Fibroblast of upper back skin (primary cell): ENCODE measurements at places on chromosomes 13 and 19.

DNA sequence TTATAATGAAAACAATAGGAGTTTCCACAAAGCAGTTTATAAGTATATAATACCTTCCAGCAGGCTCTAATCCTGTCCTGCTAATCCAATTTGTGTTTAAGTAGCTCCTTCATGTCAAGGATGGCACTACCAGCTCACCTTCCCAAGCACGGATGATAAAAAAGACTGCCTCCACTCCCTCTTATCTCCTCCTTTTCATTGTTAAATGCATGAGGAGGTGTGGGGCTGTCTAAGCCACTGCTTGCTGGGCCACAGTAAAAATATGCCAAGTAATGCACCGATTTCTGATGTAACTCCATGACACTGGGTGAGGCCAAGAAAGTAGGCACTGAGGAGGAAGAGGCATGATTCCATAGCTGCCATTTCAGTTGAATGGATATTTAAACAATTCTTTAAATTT, 193.1 kb downstream of the ZIC5 start:
- DNase-seq, result no peak

- DNase-seq, result peak; percentile 79
Measured at GRCh38 chr19:46731007-46731501, 14.1 kb upstream of the PRKD2 start.

DNA sequence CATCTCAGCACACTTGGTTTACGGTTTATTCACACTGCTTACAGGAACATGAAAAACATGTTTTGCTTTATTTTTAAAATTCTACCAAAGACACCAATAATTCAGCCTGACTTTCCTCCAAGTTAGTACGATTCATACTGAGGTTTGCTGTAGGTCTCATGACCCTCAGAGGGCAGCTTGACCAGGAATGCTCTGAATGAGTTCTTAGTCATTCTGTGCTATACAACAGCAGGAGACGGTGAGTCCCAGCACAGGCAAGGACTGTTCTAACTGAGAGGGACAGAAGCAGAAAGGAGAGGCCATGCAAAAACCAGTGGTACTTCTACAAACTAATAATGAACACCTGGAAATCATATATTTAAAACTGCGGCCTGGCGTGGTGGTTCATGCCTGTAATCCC, 6.4 kb downstream of the GRTP1 start:
- DNase-seq, result peak; percentile 43

- no peak for DNase-seq
Measured at GRCh38 chr19:53041366-53041765, 3.2 kb upstream of the ERVV-2 start.

DNA sequence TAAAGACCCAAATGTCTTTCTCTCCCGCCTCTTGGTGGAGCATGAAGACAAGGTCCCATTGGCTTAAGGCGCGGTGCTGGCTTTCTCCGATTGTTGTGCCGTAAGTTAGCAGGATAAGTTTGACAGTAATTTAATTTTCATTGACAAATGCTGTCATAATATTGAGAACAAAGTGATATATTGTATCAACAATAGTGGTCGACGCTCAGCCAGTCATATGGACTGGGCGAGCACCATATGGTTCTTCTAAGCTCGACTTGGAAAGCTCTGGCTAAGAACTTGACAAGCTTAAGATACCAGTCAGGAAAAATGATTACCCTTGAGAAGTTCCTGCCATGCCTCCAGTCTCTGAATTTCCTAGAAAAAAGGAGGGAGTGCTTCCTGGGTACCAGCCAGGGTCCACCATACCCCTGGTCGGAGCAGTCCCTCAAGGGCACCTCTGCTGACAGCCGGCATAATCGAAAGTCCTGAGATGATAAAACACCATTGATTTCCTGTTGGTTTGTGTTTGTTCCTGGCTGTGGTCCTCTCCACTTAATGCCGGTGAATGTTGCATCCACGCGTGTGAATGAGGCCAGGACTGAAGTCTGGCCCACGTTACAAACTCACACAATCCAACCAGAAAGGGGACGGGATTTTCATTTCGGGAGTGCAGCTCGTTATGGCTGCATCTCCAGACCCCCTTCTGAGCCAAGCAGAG, 262.1 kb downstream of the ZNF536 start:
- no peak for DNase-seq

DNA sequence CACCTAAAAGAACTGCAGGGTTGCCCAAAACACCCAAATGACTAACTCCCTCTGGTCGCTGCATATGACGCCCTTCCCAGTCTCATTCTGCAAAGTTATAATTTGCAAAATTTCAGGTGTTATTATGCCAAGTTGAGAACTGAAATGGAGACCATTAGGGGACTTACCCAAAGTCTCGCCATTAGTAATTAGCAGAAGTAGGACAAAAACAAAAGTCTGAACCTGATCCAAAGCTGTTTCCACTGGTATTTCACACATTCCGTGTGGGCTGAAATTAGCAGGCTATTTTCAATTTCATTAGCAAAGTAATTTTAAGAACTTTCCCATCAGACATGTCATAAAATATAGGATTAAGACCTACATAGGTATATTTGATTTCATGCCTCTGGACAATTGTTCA, 6.8 kb downstream of the RUBCNL start:
- DNase-seq, result no peak

DNA sequence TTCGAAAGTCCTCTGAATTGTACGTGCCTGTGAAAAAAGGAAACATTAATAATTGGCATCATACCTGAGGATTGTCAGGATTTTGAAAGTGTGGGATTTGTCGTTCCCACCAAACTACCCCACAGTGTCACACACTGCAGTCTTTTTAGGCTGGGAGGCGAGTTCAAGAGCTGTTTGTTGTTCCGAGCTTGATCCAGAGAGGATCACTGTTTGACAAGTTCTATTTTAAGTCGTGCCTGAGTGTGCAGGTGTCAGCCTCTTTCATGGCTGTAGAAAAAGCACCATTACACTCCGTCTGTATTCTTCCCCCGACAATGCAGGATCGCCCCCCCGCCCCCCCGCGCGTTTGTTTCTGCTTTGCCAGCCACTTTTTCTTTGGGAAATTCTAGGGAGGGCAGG, 635 bp upstream of the NBEA start:
- DNase-seq, result no peak

- DNase-seq, result no peak
Measured at GRCh38 chr13:30739237-30739528, 3.8 kb downstream of the ALOX5AP start.

- DNase-seq, result no peak
Measured at GRCh38 chr13:98174307-98174706, 2.8 kb downstream of the RNF113B start.

- DNase-seq, result peak; percentile 50
Measured at GRCh38 chr19:38729653-38730469, 14.4 kb downstream of the CAPN12 start.

DNA sequence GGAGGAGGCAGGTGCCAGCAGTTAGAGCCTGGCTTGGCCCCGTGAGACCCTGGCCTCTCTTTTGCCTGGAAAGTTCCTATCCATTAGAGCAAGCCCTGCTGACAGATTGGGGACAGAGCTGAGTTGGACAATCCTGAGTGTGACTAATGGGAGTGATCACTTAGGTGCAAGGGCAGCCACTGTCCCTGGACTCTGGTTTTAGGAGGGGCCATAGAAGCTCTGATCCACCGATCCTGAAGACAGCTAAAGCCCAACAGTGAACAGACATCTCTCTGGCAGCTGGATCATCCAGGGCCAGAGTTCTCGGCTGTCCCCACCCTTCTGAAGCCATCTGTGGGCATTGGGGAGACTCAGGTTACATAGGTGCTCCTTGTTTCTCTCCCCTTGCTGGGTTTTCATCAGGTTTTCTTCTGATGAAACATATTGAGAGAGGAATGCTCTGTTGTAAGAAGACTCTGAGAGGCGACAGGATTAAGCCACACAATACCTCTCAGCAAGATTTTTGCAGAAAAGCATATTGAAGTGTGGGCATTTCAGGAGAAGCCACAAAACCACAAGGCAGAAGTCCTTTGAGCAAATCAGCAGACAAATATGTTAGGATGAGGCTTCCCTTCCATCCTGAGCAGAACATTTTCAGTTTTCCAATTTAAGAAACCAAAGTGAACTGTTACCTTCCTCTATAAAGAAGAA, 288.0 kb upstream of the MAB21L1 start:
- DNase-seq, result peak; percentile 93

GRCh38 chr13:29503041-29503837, 92.2 kb downstream of the SLC7A1 start:
- DNase-seq, result peak; percentile 41

DNA sequence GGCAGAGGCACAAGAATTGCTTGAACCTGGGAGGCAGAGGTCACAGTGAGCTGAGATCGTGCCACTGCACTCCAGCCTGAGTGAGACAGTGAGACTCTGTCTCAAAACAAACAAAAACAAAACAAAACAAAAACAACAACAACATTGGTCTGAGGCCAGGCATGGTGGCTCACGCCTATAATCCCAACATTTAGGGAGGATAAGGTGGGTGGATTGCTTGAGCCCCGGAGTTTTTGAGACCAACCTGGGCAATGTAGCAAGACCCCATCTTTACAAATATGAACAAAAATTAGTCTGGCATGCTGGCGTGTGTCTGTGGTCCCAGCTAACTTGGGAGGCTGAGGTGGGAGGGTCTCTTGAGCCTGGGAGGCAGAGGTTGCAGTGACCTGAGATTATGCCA, 16.0 kb upstream of the NWD1 start:
- no peak for DNase-seq

DNA sequence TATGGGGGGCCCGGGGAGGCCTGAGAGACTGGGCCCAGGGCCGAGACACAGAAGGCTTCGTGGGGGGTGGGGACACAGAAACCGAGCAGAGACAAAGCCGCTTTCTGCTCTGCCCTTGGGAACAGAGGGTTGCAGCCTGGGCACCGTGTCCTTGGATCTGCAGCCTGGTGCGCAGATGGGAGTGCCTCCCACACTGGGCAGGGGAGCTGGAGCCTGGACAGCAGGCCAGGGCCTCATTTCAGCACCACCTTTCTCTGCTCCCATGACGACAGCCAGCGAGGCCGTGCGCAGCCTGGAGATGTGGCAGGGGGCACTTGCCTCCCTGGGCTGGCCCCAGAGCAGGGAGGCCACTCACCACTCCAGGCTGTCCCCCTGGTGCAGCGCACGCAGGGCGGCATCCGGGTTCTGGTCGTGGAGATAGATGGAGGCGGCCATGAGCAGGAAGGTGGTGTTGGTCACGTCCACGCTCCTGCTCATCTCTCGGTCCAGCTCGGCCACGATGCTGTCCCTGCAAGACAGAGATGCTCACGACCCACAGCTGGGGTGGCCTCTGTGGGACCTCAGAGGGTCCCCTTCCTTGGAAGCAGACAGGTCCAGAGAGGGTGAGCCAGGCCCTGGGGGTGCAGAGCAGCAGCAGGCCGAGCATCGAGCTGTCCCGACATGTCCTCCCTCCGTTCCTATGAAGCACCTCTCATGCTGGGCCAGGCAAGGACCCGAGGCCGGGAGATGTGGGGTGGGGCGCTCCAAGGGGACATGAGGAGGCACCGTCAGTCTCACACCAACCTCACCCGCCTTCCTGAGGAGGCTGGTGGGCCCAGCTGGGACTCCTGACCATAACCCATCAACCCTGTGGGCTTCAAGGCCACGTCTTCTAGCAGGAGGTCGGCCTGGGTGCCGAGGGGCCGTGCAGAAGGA, 10.9 kb upstream of the CERS1 start:
- no peak for DNase-seq

GRCh38 chr19:20565321-20566018, at the start of gene ZNF737:
Gene ZNF737, minus strand, starts transcription at chr19:20565781. Its CDS starts 141 bp downstream, at chr19:20565640.
- DNase-seq, result peak; percentile 95

DNA sequence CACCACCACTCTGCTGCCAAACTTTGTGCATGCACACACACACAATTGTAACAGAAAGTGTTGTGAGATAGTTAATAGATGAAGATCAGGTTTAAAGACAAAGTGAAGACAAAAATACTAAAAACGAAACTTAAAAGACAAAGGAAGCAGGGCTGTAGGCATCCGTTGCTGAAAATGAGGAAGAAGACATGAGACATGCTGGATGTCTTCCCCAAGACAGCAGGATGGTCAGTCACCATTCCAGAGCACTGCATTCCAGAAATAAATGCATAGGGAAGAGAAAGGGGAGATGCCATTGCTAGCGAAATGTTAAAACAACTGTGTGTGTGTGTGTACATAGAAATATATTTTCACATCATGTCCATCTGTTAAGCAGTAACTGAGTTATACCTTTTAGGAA, 520.1 kb downstream of the SUCLA2 start:
- DNase-seq, result peak; percentile 51

- peak; percentile 28 for DNase-seq
Measured at GRCh38 chr19:39038098-39038497, 5.7 kb upstream of the FBXO27 start.

- peak; percentile 83 for DNase-seq
Measured at GRCh38 chr13:47256618-47257017, 359.8 kb upstream of the HTR2A start.

DNA sequence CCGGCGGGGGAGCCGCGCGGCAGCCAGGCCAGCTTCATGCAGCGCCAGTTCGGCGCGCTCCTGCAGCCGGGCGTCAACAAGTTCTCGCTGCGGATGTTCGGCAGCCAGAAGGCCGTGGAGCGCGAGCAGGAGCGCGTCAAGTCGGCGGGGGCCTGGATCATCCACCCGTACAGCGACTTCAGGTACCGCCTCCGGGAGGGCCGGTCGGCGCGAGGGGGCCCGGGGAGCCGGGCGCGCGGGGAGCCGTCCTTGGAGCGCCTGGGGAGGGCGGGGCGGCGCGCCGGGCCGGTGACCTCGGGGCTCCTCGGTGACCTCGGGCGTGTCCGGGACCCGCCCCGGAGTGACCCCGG, 690 bp downstream of the HCN2 start:
- no peak for DNase-seq

GRCh38 chr13:103007427-103007762, 58.8 kb downstream of the SLC10A2 start:
- no peak for DNase-seq

- no peak for DNase-seq
Measured at GRCh38 chr19:4709440-4710280, 14.0 kb downstream of the DPP9 start.

DNA sequence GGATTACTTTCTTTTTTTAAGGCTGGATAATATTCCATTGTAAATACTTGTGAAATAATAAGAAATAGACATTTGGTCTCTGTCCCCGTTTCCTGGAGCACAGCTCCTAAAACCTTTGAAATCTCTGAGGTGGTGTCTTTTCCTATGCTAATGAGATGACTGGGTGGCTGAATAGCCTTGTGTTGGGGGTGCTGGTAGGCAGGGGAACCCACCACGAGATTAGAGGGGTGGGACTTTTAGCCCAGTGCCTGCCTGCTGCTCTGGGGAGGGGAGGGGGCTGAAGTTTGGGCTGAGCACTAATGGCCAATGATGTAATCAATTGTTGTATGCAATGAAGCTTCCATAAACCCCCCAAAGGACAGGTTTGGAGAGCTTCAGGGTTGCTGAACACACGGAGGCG, 175.7 kb downstream of the FGF9 start:
- no peak for DNase-seq

DNA sequence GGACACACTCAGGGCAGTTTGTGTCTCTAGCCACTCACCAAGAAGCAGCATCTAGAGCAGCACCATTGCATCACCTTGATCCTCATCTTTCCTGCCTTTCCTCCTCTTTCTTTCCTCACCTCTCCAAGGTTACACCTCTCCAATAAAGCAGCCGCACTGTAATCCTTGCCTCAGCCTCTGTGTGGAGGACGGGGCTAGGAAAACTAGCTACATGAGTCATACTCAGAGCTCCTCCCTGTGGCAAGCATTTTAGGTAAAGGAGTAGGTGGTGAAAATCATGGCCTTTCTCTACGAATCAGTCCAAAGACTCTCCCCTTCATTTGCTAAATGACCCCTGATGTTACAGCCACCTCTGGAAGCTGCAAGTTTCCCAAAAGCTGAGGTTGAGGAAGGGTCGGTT, 108.9 kb downstream of the DNAJC15 start:
- DNase-seq, result peak; percentile 51

- DNase-seq, result no peak
Measured at GRCh38 chr19:20858861-20859260, 64.2 kb upstream of the ZNF85 start.
